ENCODE measurements at places on chromosomes 7 and 10.

GRCh38 chr10:4191894-4192293 lies 406.9 kb upstream of the KLF6 start:
- no peak for DNase-seq

DNA sequence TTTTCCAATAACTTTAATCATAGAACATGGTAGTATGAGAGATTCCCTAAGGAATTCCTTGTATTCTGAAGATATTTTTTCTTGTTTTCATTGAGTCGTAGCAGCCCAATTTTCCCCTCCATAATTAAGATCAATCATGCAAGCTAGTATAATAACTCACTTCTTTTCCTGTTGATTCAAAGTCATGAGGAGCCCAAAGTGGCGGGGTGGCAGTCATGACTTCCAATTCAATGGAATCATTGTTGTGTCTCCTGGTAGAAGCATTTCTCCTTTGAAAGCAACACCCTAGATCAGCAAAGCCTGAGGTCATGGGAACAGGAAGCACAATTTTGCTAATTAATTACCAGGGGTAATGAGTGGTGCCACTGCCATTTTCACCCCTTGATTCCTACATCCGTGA lies 77.6 kb upstream of the MAGI2 start:
- DNase-seq = no peak

GRCh38 chr7:3588341-3588740 lies 287.3 kb downstream of the SDK1 start:
- no peak for DNase-seq

DNA sequence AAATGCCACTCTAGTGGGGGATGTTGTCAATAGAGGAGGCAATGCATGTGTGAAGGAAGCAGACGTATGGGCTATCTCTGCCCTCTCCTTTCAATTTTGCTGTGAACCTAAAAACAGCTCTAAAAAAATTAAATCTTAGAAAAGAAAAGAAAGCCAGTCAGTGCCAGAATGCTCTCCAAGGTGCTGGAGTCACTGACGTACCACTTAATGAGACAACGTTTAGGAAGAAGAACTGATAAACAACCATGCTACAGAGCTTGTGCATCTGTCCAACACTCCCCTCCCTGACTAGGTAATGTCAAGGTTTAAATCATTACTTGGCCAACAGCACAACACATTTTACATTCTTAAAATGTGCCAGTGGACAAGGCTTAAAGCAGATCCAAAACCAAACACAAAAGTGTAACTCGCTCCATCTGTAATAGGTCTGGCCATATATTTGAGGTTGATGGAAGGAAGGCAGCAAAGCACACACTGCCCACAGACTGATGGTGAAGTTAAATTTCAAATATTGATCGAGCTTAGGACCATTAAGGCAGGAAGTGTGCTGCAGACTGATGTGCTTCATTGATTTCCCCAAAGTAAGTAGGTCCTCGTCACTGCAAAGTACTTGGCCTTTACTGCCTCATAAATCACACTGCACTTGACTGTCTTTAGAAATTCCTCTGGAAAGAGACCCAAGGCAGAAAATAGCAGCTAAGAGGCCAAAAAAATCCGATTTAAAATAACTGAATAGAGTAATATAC lies 15.5 kb downstream of the ARMH3 start:
- DNase-seq = no peak

DNA sequence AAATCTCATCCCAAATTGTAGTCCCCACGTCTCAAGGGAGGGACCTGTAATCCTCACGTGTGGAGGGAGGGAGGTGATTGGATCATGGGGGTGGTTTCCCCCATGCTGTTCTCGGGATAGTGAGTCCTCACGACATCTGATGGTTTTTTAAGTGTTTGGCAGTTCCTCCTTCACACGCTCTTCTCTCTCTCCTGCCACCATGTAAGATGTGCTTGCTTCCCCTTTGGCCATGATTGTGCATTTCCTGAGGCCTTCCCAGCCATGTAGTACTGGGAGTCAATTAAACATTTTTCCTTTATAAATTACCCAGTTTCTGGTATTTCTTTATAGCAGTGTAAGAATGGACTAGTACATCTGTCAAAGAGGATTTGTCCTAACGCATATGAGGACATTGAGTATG lies 59.5 kb downstream of the RGS10 start:
- no peak for DNase-seq

GRCh38 chr7:84302949-84303348 lies 108.4 kb upstream of the SEMA3A start:
- no peak for DNase-seq

- no peak for DNase-seq
These were observed 207.8 kb upstream of the FAM3C start for GRCh38 chr7:121603886-121604285.

- DNase-seq = no peak
These were observed 275.9 kb downstream of the EXOC4 start for GRCh38 chr7:133528796-133529195.

GRCh38 chr10:109275960-109276359 lies 647.4 kb downstream of the XPNPEP1 start:
- DNase-seq = no peak

DNA sequence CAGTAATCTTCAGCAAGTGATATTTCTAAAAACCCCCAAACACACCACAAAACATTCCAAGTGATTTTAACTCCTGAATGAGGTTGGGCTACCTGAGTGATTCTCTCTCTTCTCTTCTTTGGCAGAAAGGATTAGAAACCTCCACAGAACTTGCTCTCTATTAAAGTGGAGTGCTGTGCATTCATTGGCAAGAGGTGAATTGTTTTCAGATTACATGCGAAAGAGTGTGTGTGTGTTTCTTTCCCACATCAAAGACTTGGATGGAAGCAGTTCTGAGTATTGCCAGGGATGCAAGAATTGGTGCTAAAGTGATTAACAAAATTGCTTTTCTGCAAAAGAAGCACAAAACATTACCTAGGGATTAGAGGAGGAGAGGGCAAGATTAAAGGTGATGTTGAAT lies 13.1 kb upstream of the FBXW4 start:
- no peak for DNase-seq

DNA sequence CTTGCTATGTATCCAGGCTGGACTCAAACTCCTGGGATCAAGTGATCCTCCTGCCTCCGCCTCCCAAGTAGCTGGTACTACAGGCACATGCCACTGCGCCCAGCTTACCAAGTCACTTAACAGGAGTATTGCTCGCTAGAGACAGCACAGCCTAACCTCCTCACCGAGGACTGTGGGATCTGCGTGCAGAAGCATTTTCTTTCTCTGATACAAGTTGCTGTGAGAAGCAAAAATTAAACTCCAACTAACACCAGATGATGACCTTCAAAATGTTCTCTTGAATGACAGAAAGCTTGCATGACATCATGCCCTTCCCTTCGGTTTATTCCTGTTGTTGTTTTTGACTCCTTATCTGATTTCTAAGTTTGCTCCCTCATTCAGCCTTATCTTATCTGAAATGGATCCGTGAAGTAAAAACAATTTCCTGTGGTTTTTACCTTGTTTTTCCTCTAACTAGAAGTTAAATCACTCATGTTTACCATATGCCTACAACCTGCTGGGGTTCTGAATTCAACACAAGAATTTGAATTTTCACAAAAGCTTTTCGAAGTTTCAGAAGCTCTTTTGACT lies 94.4 kb upstream of the KIF5B start:
- DNase-seq = no peak

GRCh38 chr7:80134536-80135308 lies at the start of gene GNAI1:
Gene GNAI1, plus strand, starts transcription at chr7:80134831. Its CDS starts 330 bp downstream, at chr7:80135161.
- peak; percentile 64 for DNase-seq

- no peak for DNase-seq
These were observed 568.8 kb upstream of the FOXK1 start for GRCh38 chr7:4113271-4113670.

GRCh38 chr7:140049339-140050024 lies 13.3 kb downstream of the PARP12 start:
- no peak for DNase-seq

GRCh38 chr10:125116652-125117310 lies 43.6 kb downstream of the CTBP2 start:
- peak; percentile 47 for DNase-seq

- DNase-seq = peak; percentile 44
These were observed 8.1 kb downstream of the TMEM184A start for GRCh38 chr7:1547777-1548437.

All from psoas muscle (tissue), 8 donors.